ENCODE measurements at places on chromosomes 3 and 15.

DNA sequence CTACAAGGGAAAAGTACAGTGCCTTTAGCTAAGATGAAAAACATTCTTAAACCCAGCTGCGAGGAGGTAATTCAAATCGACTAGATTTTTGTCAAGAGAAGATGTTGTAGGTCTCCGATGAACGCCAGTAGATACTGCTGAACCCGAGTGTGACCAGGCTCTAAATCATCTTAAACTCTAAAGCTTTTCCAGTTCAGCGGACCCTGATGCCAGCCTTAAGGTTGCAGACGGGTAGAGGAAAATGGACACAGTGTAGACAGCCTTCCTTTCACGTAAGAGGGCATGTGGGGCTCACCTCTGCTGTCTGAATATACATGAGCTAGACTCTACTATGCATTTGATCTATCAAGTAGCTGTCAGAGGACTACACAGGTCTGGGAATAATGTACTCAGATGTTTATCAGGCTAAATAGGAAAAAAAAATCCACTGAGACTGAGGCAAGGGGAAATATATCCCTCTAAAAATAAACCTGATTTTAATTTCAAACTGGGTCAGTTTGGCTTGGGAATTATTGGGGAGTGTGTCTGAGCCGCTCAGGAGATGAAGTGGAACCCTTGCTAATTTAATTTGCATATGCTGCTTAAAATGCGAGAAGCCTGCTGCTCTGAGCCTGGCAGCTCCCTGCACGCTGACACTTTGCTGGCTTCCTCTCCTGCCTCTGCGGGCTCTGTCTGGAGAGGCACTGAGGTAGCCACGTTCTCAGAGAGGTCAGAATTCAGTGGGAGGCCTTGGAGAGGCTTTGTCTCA is 151.9 kb downstream of the CADPS start:
- no peak for DNase-seq

DNA sequence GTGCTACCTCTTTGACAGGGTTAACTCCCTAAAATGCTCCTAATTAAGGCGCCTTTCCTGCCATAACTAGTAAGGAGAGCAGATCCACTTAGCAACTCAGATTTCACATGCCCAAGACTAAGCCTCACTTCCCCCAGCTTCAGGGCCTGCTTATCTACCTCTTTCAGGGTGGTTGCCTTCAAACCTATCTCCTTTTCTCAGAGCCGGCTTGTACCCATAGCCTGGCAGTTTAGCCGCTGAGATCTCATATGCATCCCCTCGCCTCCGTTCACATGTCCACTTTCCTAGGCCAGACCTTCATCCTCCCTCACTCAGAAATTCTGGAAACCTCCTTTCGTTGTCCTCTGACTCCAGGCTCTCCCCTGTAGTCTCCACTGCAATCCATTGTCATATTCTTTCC is 1.0 kb upstream of the FSTL1 start:
- no peak for DNase-seq

GRCh38 chr3:195401943-195402342 is 40.9 kb downstream of the ACAP2 start:
- no peak for DNase-seq

DNA sequence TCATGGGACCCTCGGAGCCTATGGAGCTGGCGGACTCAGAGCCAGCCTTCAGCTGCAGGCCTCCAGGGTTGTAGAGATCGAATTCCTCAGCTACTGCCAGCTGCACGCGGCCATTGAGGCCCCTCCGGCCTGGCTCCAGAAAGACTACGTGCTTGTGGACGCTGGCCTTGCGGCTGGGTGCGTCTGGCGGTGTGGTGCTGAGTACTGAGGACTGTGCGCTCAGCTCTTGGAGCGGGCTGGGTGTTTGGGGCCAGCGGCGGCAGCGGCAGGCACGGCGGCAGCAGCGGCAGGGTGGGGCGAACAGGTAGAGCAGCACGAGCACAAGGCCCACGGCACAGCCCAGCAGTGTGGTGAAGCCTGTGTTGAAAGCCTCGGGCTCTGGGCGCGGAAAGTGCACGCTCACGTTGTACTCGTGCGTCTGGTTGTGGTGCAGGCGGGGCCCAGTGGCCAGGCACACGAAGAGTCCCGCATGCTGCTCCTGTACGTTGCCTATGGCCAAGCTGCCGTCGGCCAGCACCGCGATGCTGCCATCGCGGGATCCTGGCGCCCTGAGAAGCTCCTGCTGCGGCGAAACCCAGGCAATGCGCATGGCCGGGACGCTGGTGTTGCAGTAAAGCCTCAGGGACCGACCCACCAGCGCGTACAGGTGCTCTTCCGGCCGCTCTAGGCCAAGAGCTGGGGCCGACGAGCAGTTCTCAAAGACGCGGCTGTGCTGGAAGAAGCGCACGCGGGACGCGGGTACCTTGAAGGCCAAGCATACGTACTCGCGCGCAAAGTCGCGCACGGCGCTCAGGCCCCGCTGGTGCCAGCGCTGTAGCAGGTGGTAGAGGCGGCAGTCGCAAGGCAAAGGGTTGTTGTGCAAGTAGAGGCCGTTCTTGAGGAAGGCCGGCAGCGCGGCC is 1.3 kb downstream of the AMIGO3 start:
- no peak for DNase-seq

- DNase-seq: no peak
Measured at GRCh38 chr15:55774113-55774970, 31.4 kb upstream of the PRTG start.

DNA sequence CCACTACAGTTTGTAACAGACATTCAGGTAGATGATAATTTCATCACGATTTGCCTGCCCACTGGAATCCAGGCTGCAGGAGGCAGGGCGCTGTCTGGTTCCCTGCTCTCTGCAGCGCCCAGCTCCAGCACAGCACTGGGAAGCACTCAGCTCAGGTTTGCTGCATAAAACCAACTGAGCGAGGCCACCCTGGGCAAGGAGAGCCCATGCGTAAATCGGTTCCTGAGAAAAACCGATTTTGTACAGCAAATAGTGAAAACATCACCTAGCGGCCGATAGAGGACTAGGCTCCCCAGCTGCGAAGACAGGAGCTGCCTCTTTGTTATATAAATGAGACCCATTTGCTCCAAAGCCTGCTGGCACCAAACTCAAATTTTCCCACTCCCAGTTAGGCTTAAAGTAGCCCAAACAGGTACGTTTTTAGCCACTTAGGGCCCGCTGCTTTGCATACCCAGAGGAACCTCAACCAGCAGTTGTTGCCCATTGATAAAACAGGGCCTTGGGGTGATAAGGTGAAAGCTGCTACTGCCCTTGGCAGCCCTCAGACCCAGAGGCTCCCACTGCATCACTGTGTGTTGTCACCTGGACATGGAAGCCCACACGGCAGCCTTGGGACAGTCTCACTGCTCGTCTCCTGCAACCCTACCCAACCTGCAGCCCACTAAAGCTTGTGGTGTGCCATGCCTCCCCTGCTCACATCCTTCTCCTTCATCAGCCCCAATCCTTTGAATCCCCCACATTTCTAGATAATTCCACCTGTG is 47.5 kb downstream of the ALDH1L1 start:
- DNase-seq: no peak

DNA sequence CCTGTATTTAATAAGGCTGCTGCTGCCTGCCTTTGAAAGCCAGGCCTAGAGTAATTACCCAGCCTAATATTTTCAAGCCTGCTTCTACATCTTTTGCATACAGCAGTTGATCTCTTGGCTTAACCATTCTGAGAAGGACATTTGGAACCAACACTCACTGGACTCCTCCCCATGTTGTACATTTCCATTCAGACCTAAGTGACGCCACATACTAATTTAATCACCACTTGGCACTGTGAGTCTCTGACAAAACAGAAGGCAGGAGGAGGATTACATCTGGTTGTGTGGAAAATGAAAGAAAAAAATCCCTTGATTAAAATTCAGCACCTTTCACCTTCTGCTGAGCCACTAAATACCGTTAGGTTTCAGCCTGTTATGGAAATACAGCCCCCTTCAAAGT is 102.2 kb upstream of the ARRDC4 start:
- DNase-seq: no peak

GRCh38 chr3:100352296-100353231 is 18.0 kb downstream of the NIT2 start:
- DNase-seq: no peak

GRCh38 chr3:157104928-157105652 is 54.9 kb downstream of the CCNL1 start:
- no peak for DNase-seq

- peak; percentile 28 for DNase-seq
Measured at GRCh38 chr15:60179786-60180391, 175.8 kb downstream of the FOXB1 start.

DNA sequence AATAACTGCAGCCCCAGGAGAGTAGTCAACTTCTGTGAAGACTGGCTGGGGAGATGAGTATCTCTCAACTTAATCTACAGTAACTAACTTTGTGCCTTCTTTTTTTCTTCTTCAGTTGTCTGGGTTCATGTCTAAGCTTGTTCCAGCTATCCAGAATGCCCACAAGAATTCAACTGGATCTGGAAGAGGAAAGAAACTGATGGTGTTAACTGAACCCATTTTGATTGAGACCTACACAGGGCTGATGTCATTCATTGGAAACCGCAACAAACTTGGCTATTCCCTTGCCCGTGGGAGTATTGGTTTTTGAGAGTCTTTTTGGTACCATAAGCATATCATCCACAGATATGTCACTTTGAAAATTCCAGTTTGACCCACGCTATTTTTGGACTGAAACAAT is 148.7 kb downstream of the TPRG1 start:
- DNase-seq: no peak

DNA sequence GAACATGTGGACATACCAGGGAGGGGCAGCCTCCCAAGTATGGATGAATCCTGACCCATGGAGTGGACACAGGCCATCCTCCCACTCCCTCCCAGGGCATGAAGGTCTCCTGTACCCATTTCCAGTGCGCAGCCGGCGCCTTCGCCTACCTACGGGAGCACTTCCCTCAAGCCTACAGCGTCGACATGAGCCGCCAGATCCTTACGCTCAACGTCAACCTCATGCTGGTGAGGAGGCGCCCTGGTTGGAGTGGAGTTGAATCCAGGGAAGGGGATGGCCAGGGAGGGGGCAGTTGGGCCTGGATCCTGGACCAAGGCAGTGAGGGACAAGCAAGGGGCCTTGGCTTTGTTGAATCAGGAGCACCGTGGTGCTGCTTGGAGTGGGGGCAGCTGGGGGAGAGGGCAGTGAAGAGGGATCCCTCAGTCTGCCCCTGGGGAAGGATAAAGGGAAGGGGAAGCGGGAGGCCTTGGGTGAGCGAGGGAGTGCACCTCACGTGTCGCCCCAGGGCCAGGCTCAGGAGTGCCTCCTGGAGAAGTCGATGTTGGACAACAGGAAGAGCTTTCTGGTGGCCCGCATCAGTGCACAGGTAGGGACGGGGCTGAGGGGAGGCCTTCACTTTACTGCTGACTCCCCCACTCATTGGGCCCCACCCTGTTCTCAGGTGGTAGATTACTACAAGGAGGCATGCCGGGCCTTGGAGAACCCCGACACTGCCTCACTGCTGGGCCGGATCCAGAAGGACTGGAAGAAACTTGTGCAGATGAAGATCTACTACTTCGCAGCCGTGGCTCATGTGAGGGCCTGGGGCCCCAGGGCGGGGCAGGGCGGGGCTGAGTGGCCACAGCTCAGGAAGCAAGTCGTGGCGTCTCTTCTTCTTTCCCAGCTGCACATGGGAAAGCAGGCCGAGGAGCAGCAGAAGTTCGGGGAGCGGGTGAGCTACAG is 25.3 kb downstream of the PTPN23 start:
- no peak for DNase-seq

DNA sequence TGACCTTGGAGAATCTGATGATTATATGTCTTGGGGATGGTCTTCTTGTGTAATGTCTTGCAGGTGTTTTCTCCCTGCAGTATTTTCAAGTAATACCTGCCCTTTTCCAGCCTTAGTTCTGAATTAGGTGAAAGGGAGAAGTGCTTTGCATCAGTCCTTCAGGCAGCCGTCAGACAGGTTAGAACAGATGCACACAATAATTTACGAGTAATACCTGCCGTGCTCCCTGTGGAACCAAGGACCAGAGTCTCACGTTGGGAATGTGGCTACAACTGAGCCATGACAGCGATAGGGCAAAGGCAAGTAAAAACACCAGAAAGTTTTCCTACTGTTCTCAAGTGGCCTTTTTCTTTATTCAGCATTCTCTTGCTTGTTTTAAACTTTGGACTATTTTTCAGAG is 69.1 kb downstream of the CHCHD6 start:
- DNase-seq: no peak
